ENCODE measurements at places on chromosomes 2 and 18.
A peak's percentile ranks its signal among the peaks of the same experiment; 100 is the strongest.

DNA sequence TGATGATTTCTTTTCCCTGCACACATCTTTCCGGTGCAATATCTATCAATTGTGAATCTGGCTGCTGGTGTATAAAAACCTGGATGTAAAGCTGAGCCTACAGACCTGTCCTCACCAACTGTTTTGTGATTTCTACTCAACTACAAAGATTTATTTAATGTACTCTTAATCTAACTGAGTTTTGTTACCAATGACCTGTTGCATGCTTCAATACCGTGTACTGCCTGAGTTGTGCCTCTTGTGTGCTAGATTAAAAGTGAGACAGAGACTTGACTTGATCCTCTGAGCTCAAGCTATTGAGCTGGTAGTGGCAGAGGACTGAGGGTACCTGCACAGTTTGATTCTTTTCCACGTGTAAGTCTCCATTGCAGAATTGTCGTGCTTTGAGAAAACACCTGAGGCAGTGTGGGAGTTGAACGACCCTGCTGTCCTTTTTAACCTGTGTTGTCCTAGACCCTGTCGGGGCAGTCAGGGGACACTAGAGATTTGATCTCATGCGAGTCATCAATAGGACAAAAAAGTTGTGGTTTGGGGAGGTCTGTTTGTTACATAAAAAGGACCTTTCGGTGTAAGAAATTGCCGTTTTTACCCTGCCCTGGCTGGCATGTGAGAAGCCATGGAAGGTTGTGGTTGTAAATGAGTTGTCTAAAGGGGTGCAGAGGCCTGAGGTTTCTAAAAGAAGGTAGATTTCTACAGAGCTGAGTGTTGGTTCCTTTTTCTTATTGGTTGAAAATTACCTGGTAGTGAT is 231.3 kb downstream of the ALPK2 start:
- no peak for DNase-seq

DNA sequence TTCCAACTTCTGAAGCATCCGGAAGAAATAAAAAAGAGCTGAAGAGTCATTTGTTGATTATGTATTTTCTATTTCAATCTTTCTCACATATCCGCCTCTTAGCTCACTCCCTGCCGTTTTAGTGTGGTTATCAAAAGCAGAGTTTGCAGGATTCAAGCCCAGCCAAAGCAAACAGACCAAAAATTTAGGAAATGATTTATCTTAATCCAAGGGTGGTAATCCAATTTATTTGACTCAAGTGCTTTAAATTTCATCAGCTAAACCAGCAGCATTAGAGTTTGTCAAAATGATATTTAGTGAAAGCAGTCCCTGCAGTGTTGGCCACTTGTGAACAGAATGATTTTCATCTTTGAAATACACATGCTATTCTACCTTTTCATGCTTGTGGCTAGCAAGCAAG is 129.3 kb upstream of the CCDC68 start:
- no peak for DNase-seq

DNA sequence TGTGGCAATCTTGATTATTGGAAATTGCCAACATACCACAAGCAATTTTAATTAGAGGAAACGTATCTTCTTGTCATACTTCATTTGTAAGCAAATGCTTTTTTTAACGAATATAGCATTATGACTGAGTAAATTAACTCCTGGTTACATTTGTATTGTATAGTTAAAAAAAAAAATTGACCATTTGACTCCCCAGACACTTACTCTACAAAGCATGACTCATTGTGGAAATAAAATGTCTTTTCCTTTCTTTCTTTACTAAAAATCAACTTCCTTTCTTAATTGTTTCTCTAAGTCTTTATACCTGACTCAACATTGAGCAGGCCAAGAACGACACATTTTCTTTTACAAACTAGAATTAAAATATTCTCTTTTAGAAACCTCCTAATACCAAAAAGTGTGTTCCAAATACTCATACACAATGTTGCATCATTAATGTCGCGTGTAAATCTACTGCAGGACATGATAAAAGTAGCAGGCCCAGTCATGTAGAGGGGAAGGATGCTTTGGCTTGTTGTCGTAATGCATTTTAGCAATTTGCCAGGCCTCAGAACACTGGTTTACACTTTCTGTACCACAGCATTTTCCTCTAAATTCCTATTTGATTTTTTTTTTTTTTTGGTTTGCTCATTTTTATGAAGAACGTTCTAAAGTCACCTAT is 349.6 kb upstream of the KCNH7 start:
- DNase-seq, result no peak

- no peak for DNase-seq
Measured at GRCh38 chr2:38146275-38146906, 70.4 kb upstream of the CYP1B1 start.

DNA sequence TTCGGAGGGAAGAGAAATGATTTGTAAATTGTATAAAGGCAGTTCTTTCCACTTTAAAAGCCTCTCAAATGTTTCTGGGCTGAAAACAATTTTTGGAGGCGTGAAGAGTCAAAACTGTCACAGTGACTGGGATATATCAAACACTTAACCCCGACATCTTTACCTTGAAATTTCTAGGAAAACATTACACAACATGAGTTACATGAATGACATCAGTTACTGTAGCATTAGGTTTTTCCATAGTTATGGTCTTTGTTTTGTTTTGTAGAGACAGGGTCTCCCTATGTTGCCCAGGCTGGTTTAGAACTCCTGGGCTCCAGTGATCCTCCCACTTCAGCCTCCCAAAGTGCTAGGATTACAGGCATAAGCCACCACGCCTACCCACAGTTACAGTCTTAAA is 25.7 kb downstream of the MSH6 start:
- DNase-seq, result no peak

- DNase-seq, result no peak
Measured at GRCh38 chr2:57370882-57371585, 675.6 kb upstream of the VRK2 start.

DNA sequence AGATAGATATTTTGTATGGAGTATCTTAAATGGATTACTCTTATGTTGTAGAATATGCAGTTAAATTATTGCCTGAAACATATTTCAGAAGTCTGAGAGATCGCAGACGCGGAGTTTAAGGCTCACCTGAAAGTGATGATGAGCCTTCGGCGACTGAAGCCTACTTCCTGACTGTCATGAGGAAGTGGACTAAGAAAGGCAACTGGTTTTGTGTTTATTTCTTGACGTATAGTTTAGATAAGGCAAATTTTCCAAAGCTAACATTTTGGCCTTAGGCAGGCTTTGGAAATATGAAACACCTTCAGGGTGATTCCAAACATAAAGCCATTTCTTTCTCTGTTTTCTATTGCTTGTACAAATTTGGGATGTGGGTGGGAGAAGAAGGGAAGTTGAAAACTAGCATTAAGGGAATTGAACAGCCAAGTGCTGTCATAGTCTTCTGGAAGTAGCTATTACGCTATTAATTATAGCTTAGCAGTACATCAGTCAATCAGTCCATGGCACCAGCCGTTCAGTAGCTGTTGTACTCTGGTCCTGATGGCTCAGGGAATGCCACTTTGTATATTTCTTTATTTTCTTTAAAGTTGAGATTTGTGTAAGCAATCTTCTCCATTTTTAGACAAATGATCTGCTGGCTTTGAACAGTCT is 1.5 kb downstream of the GRHL1 start:
- no peak for DNase-seq

DNA sequence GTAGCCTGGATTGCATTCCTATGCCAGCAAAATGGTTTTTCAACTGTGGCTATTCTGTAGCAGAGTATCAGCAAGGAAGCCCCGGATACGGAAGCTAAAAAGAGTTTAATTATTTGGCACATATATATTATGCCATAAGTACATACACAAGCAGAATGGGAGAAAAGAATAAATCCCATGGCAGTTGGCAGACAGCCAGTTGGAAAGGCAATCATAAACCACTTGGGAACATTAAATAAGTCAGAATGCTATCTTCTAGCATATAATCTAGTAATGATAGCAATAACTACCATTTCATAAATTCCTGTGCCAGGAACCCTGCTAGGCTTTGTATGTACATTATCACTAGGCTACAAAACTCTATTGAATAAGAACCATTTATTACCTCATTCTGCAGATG is 26.0 kb downstream of the GALNT5 start:
- no peak for DNase-seq

GRCh38 chr2:133424876-133425275 is 143.4 kb downstream of the NCKAP5 start:
- no peak for DNase-seq

DNA sequence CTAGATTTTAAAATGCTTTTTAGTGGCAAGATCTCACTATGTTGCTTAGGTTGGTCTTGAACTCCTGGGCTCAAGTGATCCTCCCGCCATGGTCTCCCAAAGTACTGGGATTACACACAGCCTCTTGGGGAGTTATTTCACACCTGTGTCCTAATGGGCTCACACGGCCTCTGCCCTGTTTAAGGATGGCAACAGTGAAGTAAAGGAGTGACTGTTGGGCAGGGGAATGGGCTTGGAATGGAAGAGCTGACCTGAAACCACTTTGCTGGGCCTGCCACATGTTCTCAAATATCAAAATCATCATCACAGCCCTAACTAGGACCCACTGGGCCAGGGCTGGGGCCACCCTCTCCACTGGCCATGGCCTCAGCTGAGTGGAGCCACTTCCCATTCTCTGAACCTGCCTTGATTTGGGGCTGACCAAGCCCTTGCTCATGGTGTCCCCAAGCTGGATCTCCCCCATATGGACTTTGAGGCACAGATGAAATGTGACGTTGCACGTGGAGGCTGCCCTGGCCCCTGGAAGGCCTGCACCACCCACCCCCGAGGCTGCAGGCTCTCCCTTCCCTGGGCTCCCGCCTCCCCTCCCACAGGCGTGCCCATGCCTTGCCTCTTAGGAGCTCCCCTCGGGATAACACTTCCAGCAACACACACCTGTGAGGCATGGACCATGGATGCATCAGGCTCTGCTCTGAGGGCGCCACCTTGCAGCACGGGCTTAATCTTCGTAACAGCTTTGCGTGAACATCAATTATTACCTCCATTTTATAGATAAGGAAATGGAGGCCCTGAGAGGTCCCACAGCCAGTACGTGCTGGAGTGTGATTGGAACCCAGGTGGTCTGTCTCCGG is 71.8 kb upstream of the SMAD7 start:
- DNase-seq, result peak; percentile 20

GRCh38 chr2:74168739-74169138 is 9.9 kb downstream of the MOB1A start:
- no peak for DNase-seq

DNA sequence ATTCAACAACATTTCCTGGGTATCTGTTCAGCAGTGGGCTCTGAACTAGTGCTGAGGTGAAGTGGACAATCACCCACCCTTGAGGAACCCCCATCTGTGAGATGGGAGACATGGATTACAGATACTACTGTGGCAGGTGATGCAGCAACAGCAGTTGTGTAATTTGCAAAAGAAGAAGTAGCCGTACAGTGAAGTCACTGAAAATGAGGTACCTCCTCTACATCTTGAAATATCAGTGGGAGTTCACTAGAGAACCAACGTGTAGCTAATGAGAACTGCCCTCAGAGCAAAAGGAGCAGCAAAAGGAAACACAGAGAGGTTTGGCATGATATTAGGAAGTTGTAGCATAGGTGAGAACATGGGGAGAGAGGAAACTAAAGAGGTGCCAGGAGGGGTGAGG is 41.3 kb downstream of the VSNL1 start:
- DNase-seq, result no peak

- no peak for DNase-seq
Measured at GRCh38 chr2:218721934-218722333, 11.3 kb downstream of the TTLL4 start.

- DNase-seq, result no peak
Measured at GRCh38 chr2:95734976-95735890, 143.4 kb downstream of the TRIM43 start.

GRCh38 chr18:34772887-34773286 is 62.8 kb downstream of the DTNA start:
- DNase-seq, result no peak

DNA sequence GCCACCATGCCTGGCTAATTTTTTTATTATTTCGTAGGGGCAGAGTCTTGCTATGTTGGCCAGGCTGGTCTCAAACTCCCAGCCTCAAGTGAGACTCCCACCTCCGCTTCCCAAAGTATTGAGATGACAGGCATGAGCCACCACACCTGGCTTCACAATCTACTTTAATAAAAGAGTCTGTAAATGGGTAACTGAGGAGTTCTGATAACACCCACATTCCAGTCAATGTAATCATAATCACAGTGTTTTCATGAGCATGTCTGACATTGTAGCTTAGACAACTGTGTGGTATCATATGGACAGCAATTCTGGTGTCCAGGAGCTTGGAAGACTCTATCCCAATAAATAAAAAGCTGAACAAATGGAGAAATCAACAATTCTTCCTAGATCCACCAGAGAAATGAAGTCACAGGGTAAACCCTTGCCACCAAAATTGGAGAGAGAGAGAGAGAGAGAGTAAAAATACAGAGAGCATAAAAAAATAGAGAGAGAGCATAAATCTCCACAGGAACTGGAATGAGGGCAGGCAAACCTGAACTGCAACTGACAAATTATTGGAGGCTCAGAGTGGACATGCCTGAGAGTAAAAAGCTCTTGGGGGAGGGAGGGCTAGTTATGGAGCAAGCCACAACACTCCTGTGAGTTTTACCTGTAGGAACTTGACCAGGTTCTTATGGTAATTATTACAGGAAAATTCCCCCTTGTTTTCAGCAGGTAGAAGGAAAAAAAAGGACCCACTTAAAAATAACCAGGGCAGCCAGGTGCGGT is 12.4 kb upstream of the NBEAL1 start:
- no peak for DNase-seq

GRCh38 chr2:110099038-110099425 is 16.6 kb downstream of the MALL start:
- no peak for DNase-seq

- no peak for DNase-seq
Measured at GRCh38 chr2:176818076-176818475, 394.5 kb upstream of the HNRNPA3 start.

DNA sequence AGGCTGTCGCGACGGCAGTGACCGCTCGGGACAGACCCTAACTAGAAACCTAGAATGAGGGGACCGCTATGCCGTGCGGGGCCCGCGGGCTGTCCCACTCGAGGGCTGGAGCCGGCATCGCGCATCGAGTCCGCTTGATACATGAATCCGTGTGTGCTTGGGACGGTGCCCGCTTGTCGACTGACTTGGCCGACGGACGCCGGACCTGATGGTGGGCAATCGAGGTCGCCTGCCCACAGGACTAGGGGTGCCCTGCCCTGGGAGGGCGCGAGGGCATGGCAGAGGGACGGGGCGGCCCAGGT is 749 bp upstream of the PTMA start:
- no peak for DNase-seq

- DNase-seq, result no peak
Measured at GRCh38 chr2:157897106-157897971, 21.2 kb upstream of the ACVR1 start.

DNA sequence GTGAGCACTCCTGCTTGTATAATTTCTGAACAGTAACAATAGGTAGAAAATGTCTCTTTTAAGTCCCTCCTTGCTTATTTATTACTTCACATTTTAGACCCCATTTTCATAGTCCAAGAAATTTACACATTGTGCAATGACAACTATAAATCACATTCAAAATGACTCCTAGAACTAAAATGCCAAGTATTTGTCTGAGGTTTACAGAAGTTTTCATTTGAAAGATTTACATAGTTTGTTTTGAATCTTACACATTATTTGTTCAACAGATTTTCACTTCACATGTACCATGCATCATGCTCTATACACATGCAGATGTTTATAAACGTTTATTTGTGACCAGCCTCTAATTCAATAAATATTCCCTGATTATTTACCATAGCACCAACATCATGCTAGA is 15.7 kb upstream of the TRIB2 start:
- no peak for DNase-seq

GRCh38 chr2:75503048-75503607 is 57.6 kb downstream of the EVA1A start:
- DNase-seq, result no peak

- no peak for DNase-seq
Measured at GRCh38 chr2:64698668-64699444, 45.1 kb upstream of the SERTAD2 start.
